ENCODE measurements at places on chromosomes 4 and X.

DNA sequence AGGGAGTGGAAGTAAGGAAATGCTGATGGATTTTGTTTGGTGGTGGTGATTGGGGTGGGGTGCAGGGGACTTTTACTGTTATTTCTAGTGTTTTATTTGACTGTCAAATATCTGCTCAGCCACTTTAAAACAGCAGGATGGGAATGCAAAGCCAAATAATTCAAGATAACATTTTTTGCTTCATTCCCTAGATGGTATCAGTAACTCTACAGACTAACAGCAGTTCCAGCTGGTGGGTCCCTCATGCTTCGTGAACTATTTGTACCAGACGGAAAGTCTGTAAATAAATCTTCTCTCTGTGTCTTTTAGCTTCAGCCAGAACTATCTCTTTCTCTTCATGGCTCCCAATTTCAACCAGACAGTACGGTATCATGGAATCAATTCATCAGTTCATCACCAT is 27.5 kb downstream of the GPR143 start:
- DNase-seq = no peak

GRCh38 chr4:80462621-80463091 is 127.1 kb downstream of the CFAP299 start:
- no peak for DNase-seq

DNA sequence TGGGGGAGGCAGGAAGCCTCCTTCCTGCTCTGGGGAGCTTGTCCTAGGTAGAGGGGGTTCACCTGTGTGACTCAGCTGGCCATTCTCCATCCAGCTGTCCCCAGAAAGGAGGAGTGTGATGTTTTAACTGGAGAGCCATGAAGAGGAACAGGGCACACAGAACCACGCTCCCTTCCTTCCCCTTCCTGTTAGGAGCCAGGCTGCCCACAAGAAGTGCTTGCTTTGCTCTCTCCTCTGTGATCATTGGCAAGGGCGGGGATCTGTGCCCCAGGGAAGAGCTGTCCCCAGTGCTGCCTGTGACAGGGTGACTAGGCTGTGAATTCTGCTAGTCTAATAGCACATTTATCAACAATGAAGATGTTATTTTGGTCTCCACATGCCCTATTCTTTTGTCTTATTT is 169.6 kb upstream of the GATB start:
- DNase-seq = no peak

DNA sequence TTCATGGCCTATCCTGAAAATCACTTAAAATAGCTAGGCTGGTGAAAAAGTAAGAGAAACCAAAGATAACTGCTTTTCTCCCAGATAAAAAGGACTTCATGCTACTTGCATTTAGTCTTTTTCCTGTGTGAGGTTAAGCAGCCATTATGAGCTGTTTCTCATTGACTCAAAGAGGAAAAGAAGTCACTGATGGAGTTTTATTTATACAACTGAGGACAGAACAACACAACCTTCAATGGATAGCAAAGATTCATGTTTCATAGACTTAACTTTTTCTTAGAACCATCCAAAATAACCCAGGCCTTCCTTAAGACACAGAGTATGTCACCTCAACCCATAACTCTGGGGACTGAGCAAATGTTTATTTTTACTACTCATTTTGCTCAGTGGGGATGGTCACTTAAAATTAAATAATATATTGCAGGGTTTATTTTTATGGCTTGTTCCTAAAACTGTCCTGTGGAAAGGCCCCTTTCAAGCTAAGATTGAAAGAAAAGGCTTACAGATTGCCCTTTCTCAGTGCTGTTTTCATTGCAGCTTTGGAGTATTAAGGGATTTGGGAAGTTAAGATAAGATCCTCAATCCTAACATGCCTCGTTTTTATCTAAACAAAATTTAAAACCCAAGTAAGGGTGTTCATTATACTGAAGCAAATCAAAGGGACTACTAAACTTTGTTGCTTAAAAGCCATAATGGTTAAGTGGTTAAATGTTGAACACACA is 252.6 kb upstream of the MAD2L1 start:
- no peak for DNase-seq

DNA sequence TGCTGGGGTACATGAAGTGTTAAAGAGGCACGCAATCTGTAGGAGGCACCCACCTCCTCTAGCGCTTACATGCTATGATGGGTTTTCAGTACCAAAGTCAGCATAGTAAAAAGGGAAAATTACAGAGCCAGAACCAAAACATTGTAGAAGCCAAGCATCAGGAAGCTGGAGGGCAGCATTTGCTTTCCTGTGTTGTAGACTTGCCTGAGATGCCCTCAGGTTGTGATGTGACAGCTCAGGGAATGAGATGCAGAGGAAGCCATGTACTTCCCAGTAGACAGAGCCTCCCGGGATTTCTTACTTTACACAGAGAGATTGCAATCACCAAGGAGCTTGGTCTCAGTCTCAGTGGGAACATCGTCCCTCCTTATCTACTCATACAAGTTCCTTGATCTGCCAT is 161.5 kb downstream of the ARAP2 start:
- DNase-seq = no peak

- no peak for DNase-seq
These were observed 44.9 kb downstream of the AFAP1 start for GRCh38 chr4:7894677-7895181.

DNA sequence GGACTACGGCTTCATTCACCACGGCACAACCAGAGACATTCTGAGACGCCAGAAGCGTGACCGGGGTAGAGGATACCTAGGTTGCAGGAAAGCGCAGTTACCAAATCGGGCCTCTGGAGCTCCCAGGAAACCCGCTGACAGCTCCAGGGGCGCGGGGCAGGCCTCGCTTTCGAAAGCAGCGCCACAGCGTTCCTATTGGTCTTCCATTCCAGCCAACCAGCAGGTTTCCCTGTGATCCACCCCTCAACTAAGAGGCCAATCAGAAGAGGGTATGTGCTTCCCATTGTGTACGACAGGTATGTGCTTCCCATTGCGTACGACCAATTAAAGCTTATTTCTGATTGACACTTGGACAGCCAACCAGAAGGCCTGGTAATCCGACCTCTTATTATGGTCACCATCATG is 14.9 kb downstream of the SNX12 start:
- peak; percentile 22 for DNase-seq

DNA sequence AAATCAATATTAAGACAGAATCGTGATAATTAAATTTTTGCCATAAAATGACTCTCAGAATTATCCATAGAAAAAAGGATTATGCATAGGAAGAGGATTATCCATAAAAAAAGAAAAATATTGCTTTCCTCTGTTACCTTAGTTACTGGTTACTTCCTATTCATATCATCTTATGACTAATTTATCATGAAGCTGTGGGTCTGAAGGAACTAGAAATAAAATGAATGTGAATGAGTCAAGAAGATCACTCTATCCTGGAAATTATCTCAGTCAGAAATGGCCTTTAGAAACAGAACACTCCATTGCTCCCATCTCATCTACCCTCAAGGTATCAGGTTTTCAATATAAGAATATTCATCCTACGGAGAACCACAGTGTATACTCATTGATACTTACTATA is 19.4 kb downstream of the RPS6KA6 start:
- no peak for DNase-seq
